ENCODE measurements at places on chromosomes 2 and 18. TPM values are rescaled to one million over a fixed set of nuclear protein-coding genes. Genes with fewer than 3 reads are reported as not detected.
A peak's percentile ranks its signal among the peaks of the same experiment; 100 is the strongest.

DNA sequence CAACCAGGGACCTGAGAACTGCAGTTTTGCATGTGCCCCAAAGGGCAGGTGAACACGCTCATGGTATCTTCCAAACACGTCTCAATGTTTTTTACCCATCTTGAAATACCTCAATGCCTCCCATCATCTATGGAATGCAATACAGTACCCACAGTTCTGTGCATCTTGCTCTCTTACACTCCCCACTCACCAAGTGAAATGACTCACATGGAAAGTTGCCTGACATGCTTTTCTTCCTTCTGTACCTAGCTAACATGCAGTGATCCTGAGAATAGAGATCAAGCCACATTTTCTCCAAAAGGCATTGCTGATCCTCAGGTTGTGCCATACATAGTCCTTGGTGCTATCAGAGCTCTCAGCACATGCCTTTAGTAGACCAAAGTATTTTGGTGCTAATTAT lies 373.9 kb downstream of the GPD2 start:
- DNase-seq, result no peak

AQP12A gene
- 0.57 TPM for polyA plus RNA-seq

GRCh38 chr2:229176136-229176535 lies 95.0 kb downstream of the PID1 start:
- DNase-seq, result no peak

- no peak for DNase-seq
Observed at GRCh38 chr2:109065391-109065734, 63.6 kb upstream of the SH3RF3 start.

DNA sequence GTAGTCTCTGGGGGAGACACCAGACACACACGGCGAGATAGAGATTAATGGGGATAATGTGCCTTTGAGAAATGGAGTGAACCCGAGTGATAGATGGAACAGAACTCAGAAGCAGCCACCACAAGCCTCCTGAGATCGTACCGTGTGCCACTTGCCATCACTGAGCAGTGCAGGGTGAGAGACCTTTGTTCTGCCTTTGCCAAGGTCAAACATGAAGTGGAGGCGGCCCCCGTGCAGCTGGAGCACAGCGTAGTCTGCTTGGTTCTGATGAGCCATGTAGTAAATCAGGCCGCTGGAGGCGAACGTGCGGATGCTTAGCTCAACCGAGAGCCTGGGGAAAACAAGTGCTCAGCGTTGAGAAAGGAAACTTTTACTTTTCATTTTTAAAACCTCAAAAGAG lies 167.0 kb downstream of the LAMA1 start:
- DNase-seq, result no peak

GATA6 gene
- polyA plus RNA-seq, result 10.1 TPM

DNA sequence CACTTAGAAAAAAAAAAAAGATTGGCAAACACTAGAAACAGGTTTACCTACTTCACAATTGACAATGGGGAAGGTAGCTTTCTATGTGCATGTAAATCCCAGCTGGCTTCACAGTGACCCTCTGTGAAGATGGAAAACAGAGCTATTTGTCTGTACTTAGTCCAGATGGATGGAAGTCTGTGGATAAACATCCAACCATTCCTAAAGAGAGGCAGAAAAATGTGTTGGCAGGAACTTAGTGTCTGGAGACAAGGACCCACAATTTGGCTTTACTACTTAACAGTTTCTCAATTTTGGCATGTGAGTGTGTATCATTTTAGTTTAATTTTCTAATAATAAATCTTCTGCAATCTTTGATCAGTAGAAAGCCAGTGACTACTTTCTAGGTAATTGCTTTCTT lies 154.4 kb downstream of the RAD51AP2 start:
- no peak for DNase-seq

CBLN2 gene
- 9.8 TPM for polyA plus RNA-seq

- DNase-seq, result peak; percentile 47
Observed at GRCh38 chr2:234840336-234840735, 111.5 kb upstream of the SH3BP4 start.

DNA sequence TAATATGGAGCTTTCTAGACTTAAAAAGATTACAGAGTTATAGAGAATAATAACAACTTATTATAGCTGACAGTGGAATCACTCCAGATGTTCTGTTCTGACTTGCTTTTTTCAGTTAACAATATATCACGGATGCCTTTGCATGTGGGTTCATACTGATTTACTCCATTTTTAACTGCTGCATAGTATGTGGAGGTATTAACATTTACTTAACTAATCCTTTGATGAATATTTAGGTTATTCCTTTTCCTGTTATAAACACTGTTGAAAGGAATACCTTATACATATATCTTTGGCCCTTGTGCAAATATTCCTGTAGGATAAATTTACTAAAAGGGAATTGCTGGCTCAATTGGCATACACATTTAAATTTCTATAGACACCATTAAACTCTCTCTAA lies 33.1 kb upstream of the ZFP36L2 start:
- DNase-seq, result no peak

DNA sequence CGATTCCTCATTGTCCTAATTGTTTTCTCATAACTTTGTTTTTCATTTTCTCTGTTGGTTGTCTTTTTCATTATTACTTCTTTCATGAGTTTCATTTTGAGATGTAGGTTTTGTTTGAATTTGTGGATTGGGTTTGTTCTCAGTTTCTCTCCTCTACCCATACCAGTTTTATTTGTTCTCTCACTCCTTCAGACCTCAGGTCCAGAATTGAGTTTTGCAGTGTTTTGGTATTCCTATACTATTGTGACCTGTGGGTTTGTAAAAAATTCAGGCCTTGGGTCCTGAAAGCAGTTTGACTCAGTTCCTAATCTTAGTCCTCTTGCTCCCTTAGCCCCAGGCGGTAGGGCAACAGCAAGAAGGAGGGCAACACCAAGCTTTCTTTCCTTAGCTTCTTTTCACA lies 28.3 kb upstream of the UBE2E3 start:
- no peak for DNase-seq

B3GNT7 gene
- polyA plus RNA-seq, result 2.7 TPM

- no peak for DNase-seq
Observed at GRCh38 chr2:37820471-37820986, 104.6 kb upstream of the RMDN2 start.

DNA sequence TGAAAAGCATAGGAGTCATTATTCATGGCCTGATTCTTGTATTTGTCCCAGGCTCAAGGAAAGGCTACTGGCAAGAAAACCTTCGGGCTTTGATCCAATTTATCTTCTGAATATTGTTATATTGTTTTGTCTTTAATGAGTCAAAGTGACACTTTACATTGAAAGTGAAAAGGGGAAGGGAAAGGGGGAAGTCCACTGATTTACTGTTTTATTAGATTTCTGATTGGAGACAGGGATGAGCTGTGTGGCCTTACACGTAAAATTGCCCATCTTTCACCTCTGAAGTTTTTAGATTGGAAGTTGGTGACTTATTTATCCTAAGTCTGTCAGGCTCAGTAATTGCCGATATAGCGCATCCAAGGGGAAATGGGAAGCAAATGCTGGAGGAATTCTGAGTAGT lies 843.8 kb upstream of the LRRTM1 start:
- DNase-seq, result no peak

GRCh38 chr2:122927710-122928557 lies 1097.2 kb upstream of the CNTNAP5 start:
- no peak for DNase-seq

GRCh38 chr2:57330447-57330846 lies 716.2 kb upstream of the VRK2 start:
- no peak for DNase-seq

DNA sequence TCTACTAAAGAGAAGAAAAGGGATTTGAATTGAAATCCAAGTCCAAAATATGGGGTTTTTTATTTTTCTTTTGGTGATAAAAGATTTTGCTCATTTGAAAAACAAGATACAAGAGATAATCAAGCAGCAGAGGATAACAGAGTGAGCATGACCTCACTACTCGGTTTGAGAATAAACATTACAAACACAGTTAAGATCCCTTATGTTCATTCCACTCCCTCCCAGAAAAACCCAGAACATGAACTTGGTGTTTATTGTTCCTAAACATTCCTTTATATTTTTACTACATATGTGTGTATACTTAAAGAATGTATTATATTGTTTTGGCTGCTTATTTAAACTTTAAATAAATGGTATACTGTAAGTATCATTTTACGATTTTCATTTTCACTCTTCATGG lies 146.6 kb upstream of the CHAC2 start:
- no peak for DNase-seq

- no peak for DNase-seq
Observed at GRCh38 chr2:128531856-128532255, 213.2 kb upstream of the HS6ST1 start.

GRCh38 chr18:3360211-3360610 lies 89.8 kb upstream of the TGIF1 start:
- no peak for DNase-seq

DNA sequence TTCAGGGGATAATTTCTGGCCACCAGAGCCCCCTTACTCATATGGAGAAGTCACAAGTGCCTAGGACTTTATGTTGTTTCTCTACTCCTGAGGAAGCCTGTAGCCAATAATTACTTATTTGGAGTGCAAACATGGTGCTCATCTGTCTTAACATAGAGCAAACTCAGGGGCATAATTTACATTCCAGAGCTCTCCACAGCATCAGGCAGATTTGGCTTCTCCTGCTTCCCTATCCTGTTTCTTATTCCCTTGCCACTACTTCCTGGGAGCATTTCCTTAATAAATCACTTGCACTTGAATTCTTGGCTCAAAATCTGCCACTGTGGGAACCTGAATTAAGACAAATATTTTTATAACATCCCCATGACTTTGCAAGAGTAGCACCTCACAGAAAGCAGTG lies 960.9 kb downstream of the SOCS6 start:
- DNase-seq, result no peak

DNA sequence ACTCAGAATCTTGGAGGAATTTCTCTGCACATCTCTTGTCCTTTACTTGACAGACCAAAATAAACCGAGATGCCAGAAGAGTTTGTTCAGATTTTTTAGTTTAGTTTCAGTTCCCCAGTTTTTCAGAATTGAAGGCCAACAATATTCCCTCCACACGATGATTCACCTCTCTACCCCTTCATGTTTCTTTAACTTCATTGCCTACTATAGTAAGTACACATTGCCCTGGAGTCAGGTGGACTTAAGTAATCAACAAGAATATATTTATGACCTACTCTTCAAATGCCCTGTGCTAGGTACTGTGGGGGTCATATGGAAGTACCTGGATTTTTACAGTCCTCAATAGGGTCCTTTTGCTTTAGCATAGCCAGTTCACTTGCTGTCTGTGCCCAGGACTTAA lies 79.6 kb upstream of the CTLA4 start:
- no peak for DNase-seq

- DNase-seq, result no peak
Observed at GRCh38 chr2:61855318-61855613, 1.4 kb upstream of the FAM161A start.

IL18RAP gene
- polyA plus RNA-seq, result 0.47 TPM

DNA sequence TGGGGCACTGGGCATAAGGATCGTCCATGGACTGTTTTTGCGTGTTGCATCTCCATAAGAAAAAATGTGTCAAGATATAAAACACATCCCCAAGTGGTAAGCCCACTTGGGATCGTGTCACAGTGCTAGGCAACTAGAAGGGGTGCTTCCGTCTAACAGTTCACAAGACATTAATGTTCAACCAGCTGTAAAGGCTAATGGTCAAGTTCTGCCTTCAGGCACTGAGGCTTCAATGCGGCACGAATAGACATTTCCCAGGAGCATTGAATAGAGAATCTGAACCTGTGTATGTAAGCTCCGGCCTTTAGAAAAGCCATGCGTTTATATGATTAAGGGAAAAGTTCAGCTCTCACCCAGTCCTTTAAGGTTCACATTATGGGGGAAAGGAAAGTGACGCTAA lies 42.0 kb downstream of the ABHD3 start:
- no peak for DNase-seq

- DNase-seq, result no peak
Observed at GRCh38 chr2:231795525-231796327, 9.5 kb downstream of the COPS7B start.

DNA sequence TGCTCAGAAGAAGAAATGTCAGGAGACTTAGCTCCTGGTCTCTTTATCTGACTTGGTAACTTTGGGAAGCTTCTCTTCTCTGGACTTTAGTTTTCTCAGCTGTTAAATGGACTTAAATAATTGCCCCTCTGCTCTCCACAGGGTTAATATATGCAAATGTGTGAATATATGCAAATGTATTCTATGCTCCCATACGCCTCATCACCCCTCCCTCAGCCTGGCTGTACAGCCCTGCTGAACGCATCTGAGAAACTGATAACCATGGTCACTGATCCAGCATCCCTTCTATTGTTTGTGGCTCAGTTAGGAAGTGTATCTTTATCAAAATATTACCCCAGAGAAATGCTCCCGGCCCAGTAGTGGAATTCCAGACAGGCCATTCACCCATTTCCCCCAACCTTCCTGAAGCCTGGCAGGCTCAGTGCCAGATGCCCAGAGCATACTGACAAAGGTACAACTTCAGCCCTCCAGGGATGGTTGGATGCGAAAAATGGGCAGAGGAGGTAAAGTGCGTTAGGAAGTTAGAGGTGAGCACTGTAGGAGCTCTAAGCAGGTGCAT lies 103.4 kb downstream of the DYSF start:
- no peak for DNase-seq

DNA sequence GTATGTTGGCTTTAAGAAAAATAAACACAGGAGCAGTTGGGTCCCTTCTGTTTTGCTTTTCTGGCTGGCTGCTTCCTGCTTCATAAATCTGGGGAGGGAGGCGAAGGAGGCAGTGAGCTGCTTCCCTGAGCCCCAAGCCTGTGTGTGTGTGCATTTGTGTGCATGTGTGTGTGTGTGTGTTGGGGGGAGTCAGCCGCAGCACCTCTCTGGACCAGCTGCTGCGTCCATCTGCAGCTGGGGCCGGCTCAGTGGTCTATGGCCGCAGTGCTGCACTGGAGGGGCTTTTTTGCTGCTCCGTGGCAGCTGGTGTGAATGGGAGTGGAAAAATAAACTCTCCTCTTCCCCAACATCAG lies 192.3 kb downstream of the RNF144A start:
- DNase-seq, result no peak

GRCh38 chr2:161146209-161146775 lies 13.9 kb upstream of the TANK start:
- no peak for DNase-seq

KATNAL2 gene
- 10.3 TPM for polyA plus RNA-seq
